Activated naive CD4-positive, alpha-beta T cell (primary cell): ENCODE measurements at places on chromosomes 1 and 21.

- no peak for DNase-seq
Measured at GRCh38 chr1:84480650-84481049, 1.6 kb downstream of the RPF1 start.

- no peak for DNase-seq
Measured at GRCh38 chr21:29213513-29214385, 83.3 kb downstream of the MAP3K7CL start.

DNA sequence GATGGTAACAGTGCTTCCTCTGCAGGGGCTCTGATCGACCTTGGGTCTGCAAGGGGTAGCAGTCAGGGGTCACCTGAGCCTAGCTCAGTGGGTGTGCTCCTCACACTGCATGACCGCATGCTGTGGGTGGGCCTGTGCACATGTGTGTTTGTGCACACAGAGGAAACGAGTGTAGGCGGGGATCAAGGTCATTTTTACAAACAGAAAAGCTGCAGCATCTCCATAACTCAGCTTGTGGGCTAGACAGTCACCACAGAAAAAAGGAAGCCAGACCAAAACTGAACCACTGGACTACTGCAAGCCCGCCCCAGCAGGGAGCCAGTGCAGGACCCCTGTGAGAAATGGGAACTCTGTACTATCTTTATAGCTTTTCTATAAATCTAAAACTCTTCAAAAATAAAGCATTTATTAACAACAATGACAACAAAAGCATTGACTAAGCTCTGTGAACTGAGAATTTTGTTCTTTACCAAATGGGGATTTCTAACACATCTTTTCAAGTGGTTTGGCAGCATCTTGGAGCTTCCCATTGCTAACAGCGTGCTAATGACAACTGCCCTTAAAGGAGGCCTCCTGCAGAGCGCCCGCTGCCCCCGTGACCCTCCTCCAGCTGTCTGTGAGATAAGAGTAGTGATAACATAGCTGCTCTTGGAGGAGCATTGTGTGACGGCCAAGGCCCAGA, 19.9 kb upstream of the NEK2 start:
- no peak for DNase-seq

DNA sequence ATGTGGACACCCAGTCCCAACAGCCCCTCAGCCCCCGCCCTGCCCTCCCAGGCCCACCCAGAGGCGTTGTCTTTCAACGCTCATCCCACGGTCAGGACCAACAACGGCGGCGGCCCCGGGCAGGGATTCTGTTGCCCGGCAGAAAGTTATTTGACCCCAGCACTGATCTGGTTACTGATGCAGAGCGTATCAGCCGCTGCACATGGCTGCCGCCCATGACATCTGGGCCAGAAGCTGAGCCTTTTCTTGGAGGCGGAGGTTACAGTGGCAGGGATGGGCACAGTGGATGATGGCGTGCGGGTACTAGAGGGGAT, 127.1 kb upstream of the ARHGEF16 start:
- no peak for DNase-seq

- no peak for DNase-seq
Measured at GRCh38 chr1:41419584-41420295, 58.5 kb downstream of the FOXO6 start.

DNA sequence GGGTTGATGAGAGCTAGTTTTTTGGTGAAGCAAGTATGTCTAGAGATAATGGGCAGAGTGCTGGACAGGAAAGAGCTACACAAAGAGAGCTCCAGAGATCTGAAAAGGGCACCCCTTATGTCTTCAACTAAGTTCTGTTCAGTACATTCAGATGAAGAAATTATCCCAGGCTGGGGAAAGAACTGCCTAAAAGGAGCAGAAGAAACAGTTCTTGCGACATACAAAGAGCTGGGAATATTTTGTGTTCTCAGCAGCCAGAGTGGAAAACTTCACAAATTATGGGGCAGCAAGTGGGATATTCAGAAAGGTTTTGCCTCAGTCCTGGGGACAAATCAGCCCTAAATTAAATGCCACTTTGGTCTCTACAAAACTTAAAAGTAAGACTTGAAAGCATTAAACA, 17.4 kb upstream of the CCN1 start:
- no peak for DNase-seq

DNA sequence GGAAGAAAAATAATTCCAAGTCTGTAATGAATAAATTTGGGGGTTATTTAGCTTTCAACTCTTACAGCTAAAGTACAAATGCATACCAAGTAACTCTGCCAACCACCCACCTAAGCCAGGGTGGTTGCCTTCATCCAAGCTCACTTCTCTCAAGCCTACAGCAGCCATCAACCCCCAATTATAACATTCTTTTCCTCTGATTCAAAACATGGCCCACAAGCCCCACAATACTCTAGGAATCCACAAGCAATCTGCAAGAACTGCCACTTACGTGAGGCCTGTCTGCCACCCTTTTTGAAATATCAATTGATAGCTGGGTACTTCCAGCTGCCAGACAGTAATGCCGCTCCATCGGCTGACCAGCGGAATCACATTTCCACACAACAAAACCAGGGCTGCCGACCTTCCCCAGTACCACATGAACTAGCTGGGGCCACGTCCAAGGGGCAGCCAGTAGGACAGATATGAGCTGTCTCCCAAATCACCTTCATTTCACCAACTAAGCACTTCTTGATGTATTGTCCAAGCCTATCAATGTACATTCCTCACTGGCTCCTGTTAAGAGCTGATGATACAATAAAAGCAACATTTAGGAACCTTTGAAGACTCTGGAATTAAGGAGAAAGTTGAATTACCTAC, 3.2 kb downstream of the LBR start:
- DNase-seq = no peak

- no peak for DNase-seq
Measured at GRCh38 chr1:3852711-3853485, 4.1 kb downstream of the CEP104 start.

- DNase-seq = no peak
Measured at GRCh38 chr1:209651138-209651587, 1.1 kb downstream of the LAMB3 start.

GRCh38 chr1:107879346-107879745, 85.6 kb downstream of the VAV3 start:
- no peak for DNase-seq
